K562 (cell line): ENCODE measurements at places on chromosomes 13 and 19. TPM values are rescaled to one million over a fixed set of nuclear protein-coding genes. Genes with fewer than 3 reads are reported as not detected.

Gene PRR19
- 0.73 and 1.6 TPM in 2 replicates for polyA plus RNA-seq

Gene OR7A5
- not detected in 2 replicates for polyA plus RNA-seq

Gene ATP8B3
- 10.1 and 11.9 TPM in 2 replicates for polyA plus RNA-seq

Gene ZNF8
- 3.7 and 3.8 TPM in 2 replicates for polyA plus RNA-seq

Gene CALM3
- 266 and 273 TPM in 2 replicates for polyA plus RNA-seq

Gene S1PR5
- polyA plus RNA-seq = 0.12 and 0.49 TPM in 2 replicates

Gene SPIB
- polyA plus RNA-seq = 0.53 and 0.92 TPM in 2 replicates

Gene ATP4B
- polyA plus RNA-seq = not detected in 2 replicates

Gene HSD17B14
- polyA plus RNA-seq = not detected in 2 replicates

Gene KLF1
- 111 and 113 TPM in 2 replicates for polyA plus RNA-seq

Gene ZNF808
- polyA plus RNA-seq = 7.3 and 7.8 TPM in 2 replicates

Gene ALG5
- polyA plus RNA-seq = 44.5 and 48.2 TPM in 2 replicates

Gene KLK14
- not detected in 2 replicates for polyA plus RNA-seq

Gene PROZ
- polyA plus RNA-seq = not detected in 2 replicates

Gene SLITRK5
- polyA plus RNA-seq = not detected in 2 replicates

Gene MBD3L2
- not detected in 2 replicates for polyA plus RNA-seq

Gene CD33
- 39.6 and 42.5 TPM in 2 replicates for polyA plus RNA-seq

Gene LILRB2
- not detected in 2 replicates for polyA plus RNA-seq

Gene DIAPH3
- polyA plus RNA-seq = 8.4 and 9.0 TPM in 2 replicates

Gene RNF6
- polyA plus RNA-seq = 15.1 and 16.7 TPM in 2 replicates

Gene PSPN
- polyA plus RNA-seq = 0.28 and 0.40 TPM in 2 replicates

Gene PEPD
- polyA plus RNA-seq = 18.6 and 23.2 TPM in 2 replicates

Gene RFX1
- polyA plus RNA-seq = 3.8 and 4.8 TPM in 2 replicates

Gene RASAL3
- polyA plus RNA-seq = 0.07 TPM in 1 of 2 replicates, not detected in the other

Gene ZNF560
- 0.03 and 0.04 TPM in 2 replicates for polyA plus RNA-seq

Gene CADM4
- polyA plus RNA-seq = 1.7 and 4.6 TPM in 2 replicates
